ENCODE measurements at places on chromosomes 12 and 14.

DNA sequence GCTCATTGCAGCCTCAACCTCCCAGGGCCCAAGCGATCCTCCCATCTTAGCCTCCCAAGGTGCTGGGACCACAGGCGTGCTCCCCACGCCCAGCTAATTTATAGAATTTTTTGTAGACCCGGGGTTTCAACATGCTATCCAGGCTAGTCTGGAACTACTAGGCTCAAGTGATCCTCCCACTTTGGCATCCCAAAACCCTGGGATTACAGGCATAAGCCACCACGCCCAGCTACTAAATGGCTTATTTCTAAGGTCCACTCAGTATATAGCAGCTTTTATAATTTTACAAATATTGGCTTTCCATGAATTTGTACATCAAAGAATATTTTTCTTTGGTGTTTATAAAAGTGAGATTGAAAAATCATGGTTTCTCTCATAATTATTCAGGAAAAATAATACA is 167.8 kb downstream of the TTC7B start:
- DNase-seq: no peak

- no peak for DNase-seq
Observed at GRCh38 chr14:91387951-91388381, 29.7 kb downstream of the CCDC88C start.

DNA sequence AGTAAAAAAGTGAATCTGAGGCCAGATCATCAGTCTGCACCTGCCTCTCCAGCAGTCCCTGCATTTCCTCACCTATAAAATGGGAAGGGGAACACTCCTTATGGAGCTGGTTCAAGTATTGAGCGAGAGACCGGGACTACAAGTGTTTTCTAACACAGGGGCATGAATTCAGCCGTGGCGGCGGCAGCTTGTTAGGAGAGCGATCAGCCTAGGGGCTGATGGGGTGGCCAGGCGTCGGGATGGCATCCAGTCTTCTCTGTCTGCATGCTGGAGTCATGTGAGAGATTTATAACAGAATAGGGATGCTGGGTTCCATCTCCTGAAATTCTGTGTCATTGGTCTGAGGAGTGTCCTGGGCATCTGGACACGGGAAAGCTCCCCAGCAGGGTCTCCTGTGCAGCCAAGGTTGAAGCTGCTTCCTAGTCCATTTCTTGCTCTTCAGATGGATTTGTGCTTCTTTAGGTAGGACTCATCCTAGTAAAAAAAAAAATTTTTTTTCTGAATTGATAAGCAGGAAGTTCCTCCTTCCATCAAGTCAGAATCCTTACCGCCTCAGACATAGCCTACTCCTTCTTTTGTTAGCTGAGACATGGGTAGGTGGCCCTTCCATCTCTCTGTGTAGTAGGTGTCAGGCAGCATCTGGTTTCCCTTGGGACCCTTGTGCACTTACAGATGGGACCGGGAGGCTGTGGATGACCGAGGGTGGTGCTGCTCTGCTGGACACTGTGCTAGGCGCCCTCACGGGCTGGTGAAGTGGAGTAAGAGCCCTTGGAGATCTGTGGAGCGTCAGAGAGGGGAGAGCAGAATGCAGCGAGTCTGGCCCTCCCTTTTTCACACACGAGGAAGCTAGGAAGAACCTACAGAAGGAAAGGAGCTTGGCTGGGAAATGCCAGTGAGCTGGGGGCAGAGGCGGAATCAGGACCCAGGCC is 146.7 kb downstream of the TSPAN9 start:
- no peak for DNase-seq

GRCh38 chr12:3200032-3200617 is 122.9 kb downstream of the TSPAN9 start:
- DNase-seq: no peak

DNA sequence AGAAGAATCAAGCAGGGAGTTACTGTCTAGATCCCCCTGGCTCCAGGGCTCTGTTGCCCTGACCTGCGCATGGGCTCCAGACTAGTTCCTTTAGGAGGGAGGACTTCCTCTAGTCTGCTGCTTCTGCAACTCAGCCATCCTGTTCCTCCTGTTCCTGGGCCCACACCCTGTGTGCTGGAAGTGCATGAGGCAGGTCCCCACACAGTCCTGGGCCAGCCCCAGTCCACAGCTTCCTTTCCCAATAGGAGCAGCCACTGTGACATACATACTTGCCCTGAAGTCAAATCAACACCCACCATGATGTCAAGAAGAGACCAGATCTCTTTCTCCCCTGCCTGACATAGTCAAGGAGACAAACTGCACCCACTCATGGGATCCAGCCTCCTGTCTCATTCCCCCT is 1.3 kb downstream of the SDR9C7 start:
- DNase-seq: no peak

GRCh38 chr12:54394281-54394719 is 9.8 kb upstream of the ZNF385A start:
- DNase-seq: no peak

GRCh38 chr12:62694632-62695031 is 228.0 kb downstream of the MON2 start:
- no peak for DNase-seq

- no peak for DNase-seq
Observed at GRCh38 chr14:67232621-67233020, 8.6 kb upstream of the PALS1 start.

GRCh38 chr12:104991565-104992128 is 5.5 kb downstream of the NOPCHAP1 start:
- no peak for DNase-seq

- no peak for DNase-seq
Observed at GRCh38 chr12:1581973-1582708, 12.2 kb downstream of the FBXL14 start.

GRCh38 chr14:49594347-49595091 is 4.2 kb upstream of the LRR1 start:
- no peak for DNase-seq

GRCh38 chr14:89088530-89088929 is 264.1 kb downstream of the TTC8 start:
- no peak for DNase-seq

GRCh38 chr14:103855734-103856095 is 8.3 kb upstream of the PPP1R13B start:
- DNase-seq: no peak

DNA sequence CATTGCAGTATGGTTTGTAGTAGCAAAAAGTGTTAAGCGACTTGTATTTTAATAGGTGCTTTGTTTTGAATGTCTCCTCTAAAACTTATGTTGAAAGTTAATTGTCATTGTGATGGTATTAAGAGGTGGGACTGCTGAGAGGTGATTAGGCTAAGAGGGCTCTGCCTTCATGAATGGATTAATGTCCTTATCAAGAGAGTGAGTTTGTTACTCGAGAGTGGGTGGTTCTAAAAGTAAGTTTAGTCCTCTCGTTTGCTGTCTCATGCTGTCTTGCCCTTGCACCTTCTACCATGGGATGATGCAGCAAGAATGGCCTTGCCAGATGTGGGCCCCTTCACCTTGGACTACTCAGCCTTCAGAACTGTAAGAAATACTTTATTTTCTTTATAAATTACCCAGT is 17.4 kb downstream of the ZDHHC17 start:
- DNase-seq: no peak

DNA sequence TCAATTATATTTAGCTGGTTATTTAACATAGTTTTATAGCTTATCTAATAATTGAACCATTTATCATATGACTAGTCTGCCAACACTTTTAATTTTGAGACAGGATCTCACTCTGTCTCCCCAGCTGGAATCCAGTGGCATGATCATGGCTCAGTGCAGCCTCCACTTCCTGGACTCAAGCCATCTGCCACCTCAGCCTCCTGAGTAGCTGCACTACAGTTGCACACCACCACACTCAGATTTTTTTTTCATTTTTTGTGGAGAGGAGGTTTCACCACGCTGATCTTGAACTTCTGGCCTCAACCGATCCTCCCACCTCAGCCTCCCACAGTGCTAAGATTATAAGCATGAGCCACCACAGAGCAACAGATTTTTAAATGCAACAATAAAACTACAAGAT is 151.4 kb upstream of the MDGA2 start:
- no peak for DNase-seq

- DNase-seq: no peak
Observed at GRCh38 chr14:73231981-73232851, 5.1 kb upstream of the PAPLN start.

DNA sequence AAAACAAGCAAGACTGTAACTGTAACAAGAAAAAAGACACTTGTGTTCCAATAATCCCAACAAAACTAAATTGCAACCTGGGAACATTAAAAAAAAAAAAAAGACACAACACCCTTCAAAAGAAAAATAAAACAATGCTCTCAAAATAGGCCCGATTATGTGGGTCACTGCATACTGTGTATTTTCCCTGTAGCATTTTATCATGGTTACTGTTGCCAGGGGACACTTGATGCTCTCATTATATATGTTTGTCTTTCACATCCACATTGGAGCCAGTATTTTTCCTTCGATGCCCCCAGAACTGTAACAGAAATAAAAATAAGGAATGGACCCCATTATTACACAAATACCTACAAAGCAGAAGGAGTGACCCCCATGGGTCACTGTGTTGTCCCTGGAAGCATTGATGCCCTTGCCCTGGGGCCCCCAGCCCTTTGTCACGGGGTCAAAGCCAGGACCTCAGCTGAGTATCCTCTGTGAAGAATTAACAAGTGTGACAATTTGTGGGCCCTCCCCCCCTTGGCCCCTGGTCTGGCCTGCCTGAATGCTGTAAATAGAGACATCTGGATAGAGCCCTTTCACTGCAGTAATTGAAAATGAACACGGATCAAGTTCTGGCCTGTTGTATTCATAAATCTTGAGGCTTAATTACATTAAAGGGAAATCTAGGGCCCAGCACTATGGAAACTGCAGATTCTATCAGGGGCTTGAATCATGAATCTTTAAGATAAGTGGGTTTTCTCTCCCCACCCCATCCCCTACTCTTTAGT is 72.8 kb downstream of the C12orf42 start:
- no peak for DNase-seq

- no peak for DNase-seq
Observed at GRCh38 chr12:12812618-12813119, 477 bp upstream of the DDX47 start.

GRCh38 chr14:91249841-91250616 is 5.5 kb upstream of the GPR68 start:
- peak; percentile 50 for DNase-seq

GRCh38 chr12:111570084-111570961 is 28.8 kb downstream of the ATXN2 start:
- DNase-seq: no peak

DNA sequence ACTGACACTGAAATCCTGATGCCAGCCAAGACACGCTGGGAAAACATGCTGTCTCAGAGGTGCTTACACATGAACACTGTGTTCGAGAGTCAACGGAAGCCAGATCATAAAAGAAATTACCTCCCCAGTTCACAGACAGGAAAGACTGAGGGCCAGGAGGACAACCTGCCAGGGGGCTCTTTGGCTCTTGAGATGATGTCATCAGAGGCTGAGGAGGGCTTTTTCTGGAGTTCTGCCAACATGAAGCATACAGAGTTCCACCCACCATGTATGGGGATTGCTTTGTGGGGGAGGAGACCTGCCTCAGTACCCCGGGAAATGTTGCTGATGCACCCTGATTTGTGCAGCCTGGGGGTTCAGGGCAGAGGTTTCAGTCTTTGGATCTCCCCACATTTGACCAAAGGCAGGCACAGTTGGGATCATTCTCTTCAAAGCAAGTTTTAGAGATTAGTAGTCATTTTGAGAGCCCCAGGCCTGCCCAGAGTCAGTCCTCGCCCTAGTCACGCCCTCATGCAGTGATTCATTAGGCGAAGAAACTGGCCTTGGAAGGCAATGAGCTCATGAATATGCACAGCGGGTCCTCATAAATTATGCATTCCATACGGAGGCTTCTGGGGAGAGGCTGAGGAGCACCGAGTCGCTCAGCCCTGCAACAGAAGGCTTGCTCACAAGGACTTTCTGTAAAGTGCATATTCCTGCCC is 34.9 kb upstream of the EML1 start:
- no peak for DNase-seq

DNA sequence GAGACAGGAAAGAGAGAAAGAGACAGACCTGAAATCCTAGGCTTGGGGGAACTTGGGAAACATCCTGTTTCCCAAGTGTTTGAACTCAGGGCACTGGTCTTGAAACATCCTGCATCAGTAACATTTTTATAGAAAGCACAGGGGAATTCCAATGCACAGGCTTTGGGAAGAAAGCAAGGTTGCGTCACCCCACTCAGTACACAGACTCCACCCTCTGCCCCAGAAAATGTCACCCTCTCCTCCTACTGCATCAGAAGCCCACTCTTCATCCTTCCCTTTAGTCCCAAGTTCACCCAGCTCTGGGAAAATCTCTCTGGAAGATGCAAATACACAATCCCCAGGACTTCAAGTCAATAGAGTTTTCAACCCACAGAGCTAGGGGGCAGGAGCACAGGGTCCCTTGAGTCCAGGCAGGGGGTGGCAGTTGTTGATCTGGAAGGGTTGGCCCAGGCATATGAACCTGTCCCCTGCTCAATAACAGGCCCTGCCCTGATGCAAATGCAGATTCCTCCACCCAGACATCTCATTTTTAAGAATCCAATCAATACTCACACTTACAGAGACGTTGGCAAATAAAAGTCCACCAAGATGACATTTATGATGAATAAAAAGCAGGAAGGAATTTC is 1.7 kb downstream of the RDH16 start:
- no peak for DNase-seq

GRCh38 chr12:55060470-55060869 is 40.7 kb downstream of the NEUROD4 start:
- no peak for DNase-seq

DNA sequence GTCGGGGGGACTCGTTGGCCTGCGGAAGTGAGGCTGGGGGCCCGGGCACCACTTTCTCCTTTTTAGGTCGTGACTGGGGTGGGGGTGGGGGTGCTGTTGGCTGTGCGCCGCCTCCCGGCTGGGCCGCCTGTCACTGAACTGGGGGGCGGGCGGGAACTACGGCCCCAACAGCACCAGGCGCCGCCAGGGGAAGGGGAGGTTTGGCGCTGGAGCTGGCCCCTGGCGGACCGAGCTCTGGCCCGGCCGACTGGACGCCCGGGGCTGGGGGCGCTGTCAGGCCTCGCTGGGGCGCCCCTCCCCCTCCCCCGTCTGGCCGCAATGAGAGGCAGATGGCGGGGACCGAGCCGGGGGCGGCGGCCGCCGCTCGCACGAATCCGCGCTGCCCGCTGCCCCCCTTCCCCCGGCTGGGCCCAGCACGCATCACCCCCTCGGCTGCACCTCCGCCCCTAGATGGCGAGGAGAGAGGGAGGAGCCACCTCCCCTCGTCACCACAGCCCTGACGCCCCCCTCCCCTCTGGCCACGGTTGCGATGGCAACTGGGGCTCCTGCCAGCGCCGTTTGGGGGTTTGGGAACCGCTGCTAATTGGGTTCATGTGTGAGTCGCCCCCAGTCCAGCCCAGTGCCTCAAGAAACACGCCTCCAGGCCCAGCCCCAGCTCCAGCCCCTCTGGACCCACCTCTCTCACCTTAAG is 723 bp downstream of the NFATC4 start:
- peak; percentile 36 for DNase-seq

DNA sequence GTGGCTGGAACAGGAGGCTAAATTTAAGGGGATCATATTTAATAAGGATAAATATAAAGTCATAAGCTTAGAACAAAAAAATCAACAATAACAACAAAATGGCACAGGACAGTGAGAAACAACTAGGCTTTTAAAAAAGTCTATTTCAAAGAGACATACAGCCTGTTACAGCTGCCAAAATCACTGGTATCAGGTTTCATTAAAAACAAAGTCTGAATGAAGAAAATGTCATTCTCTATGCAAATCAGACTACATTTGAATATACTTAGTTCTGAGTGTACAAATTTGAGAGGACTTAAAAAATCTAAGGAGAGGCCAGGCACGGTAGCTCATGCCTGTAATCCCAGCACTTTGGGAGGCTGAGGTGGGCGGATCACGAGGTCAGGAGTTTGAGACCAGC is 44.0 kb downstream of the TFCP2 start:
- no peak for DNase-seq

GRCh38 chr12:115873451-115874082 is 403.9 kb downstream of the MED13L start:
- no peak for DNase-seq

GRCh38 chr12:69473262-69473661 is 3.1 kb downstream of the FRS2 start:
- DNase-seq: no peak
